Activated CD8-positive, alpha-beta T cell treated with anti-CD3 and anti-CD28 coated beads, Interleukin-2, amount 10 ng/mL, durations not matched to agents 7 days and 5 days (primary cell): ENCODE measurements at places on chromosomes 5 and 9.
A peak's percentile ranks its signal among the peaks of the same experiment; 100 is the strongest.

GRCh38 chr9:133619791-133620190, 10.6 kb upstream of the FAM163B start:
- peaks cover 13% of the 10 kb centered on the region for H3K27me3 ChIP-seq
- peak; percentile 80 for DNase-seq
- H3K36me3 ChIP-seq = peaks cover 6% of the 10 kb centered on the region
- peaks cover 35% of the 10 kb centered on the region for H3K4me1 ChIP-seq

- H3K4me1 ChIP-seq = no peaks in the 10 kb centered on the region
- H3K36me3 ChIP-seq = no peaks in the 10 kb centered on the region
- H3K4me3 ChIP-seq = no peak overlapping the region
- no peak for DNase-seq
These were observed 36.5 kb upstream of the NUDT12 start for GRCh38 chr5:103598997-103599566.

GRCh38 chr5:159586921-159587320, 256.6 kb upstream of the IL12B start:
- DNase-seq = no peak
- no peaks in the 10 kb centered on the region for H3K36me3 ChIP-seq
- no peak overlapping the region for H3K4me3 ChIP-seq
- no peak overlapping the region for H3K27ac ChIP-seq

- H3K4me1 ChIP-seq = peaks cover 10% of the 10 kb centered on the region
- peak; percentile 27 for DNase-seq
- peak overlapping the region; percentile 41 for H3K4me3 ChIP-seq
These were observed 101.2 kb downstream of the TRIM36 start for GRCh38 chr5:115068239-115069086.

GRCh38 chr9:129435988-129436717, 184.7 kb downstream of the C9orf50 start:
- H3K27ac ChIP-seq = no peak overlapping the region
- peaks cover 31% of the 10 kb centered on the region for H3K4me1 ChIP-seq
- peaks cover 52% of the 10 kb centered on the region for H3K27me3 ChIP-seq
- H3K4me3 ChIP-seq = no peak overlapping the region

GRCh38 chr9:109906766-109907382, 126.9 kb downstream of the PALM2AKAP2 start:
- no peak overlapping the region for H3K4me3 ChIP-seq
- no peaks in the 10 kb centered on the region for H3K36me3 ChIP-seq
- no peak overlapping the region for H3K27ac ChIP-seq
- H3K4me1 ChIP-seq = no peaks in the 10 kb centered on the region

DNA sequence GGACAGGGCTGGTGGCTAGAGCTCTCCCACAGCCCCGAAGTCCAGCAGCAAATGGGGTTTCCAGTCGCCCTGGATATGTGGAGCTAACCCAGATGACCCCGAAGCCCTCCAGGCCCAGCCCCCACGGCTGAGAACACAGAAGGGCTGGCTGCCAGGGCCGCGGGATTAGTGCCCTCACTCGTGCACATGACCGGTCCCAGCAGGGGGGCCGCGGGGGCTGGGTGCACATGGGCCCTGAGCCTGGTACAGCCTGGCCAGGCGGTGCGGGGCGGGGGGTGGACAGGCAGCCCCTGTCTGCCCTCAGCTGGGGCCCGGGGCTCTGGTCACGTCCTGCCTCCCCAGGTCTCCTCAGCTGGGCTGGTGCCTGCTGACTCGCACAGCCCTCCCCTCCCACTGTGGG, 5.9 kb downstream of the SSNA1 start:
- H3K36me3 ChIP-seq = peaks cover 1% of the 10 kb centered on the region
- no peak overlapping the region for H3K4me3 ChIP-seq
- no peak overlapping the region for H3K27ac ChIP-seq
- peaks cover 23% of the 10 kb centered on the region for H3K4me1 ChIP-seq

- H3K27me3 ChIP-seq = no peaks in the 10 kb centered on the region
- no peak overlapping the region for H3K27ac ChIP-seq
- DNase-seq = no peak
- H3K36me3 ChIP-seq = peaks cover 3% of the 10 kb centered on the region
These were observed 77.0 kb downstream of the GNAQ start for GRCh38 chr9:77954666-77955015.

DNA sequence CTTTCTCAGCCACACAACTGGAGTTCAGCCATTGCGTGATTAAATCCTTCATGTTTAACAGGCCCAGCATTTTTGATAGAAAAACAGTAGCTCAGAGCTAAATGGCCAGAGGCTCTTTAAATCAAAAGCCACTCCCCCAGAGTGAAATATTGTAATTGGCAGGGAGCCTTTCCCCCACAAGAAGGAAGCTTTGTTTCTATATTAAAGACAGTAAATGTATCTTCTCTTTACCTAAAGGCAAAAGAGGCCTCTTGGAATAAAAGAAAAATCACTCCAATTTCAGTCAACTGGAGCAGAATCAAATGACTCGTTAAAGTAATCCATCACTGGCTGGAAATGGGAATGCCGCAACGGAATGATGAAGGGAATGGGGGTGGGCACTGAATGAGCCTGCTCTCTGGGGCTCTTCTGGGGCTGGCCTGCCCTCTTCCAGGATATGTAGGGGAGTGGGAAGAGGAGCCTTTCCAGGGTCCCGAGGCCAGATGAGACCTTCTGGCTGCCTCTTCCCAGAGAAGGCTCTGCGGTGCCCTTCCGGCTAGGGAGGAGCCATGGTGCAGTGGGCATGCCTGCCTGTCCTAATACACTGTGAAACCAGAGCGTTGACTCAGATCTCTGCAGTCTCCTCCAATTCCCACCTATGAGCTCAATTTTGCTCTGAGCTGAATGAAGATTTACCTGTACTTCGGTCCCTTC, 45.2 kb downstream of the ANKDD1B start:
- H3K36me3 ChIP-seq = no peaks in the 10 kb centered on the region
- peaks cover 11% of the 10 kb centered on the region for H3K4me1 ChIP-seq
- H3K4me3 ChIP-seq = no peak overlapping the region
- peaks cover 6% of the 10 kb centered on the region for H3K27me3 ChIP-seq
- no peak for DNase-seq
- no peak overlapping the region for H3K27ac ChIP-seq

GRCh38 chr5:83552275-83552674, 80.7 kb downstream of the VCAN start:
- H3K27ac ChIP-seq = no peak overlapping the region
- H3K4me3 ChIP-seq = no peak overlapping the region
- no peak for DNase-seq
- H3K27me3 ChIP-seq = peaks cover 4% of the 10 kb centered on the region
- no peaks in the 10 kb centered on the region for H3K36me3 ChIP-seq
- H3K4me1 ChIP-seq = no peaks in the 10 kb centered on the region

GRCh38 chr9:86246752-86247161, 12.7 kb downstream of the C9orf153 start:
- no peaks in the 10 kb centered on the region for H3K4me1 ChIP-seq
- no peak overlapping the region for H3K4me3 ChIP-seq
- no peak overlapping the region for H3K27ac ChIP-seq
- no peaks in the 10 kb centered on the region for H3K36me3 ChIP-seq
- no peaks in the 10 kb centered on the region for H3K27me3 ChIP-seq
- DNase-seq = no peak

GRCh38 chr5:10513501-10514442, 50.1 kb upstream of the ANKRD33B start:
- H3K4me3 ChIP-seq = no peak overlapping the region
- no peak overlapping the region for H3K27ac ChIP-seq
- H3K36me3 ChIP-seq = no peaks in the 10 kb centered on the region
- H3K4me1 ChIP-seq = no peaks in the 10 kb centered on the region
- no peaks in the 10 kb centered on the region for H3K27me3 ChIP-seq
- no peak for DNase-seq

GRCh38 chr5:56517011-56517416, 283.9 kb upstream of the ANKRD55 start:
- no peak for DNase-seq
- no peak overlapping the region for H3K4me3 ChIP-seq
- H3K27ac ChIP-seq = no peak overlapping the region

- no peaks in the 10 kb centered on the region for H3K36me3 ChIP-seq
- DNase-seq = no peak
- no peak overlapping the region for H3K27ac ChIP-seq
These were observed 242.1 kb upstream of the IRX1 start for GRCh38 chr5:3353561-3353960.

GRCh38 chr5:37769108-37769507, 70.7 kb downstream of the GDNF start:
- H3K27ac ChIP-seq = no peak overlapping the region
- no peaks in the 10 kb centered on the region for H3K27me3 ChIP-seq
- H3K4me3 ChIP-seq = no peak overlapping the region
- no peaks in the 10 kb centered on the region for H3K36me3 ChIP-seq
- no peaks in the 10 kb centered on the region for H3K4me1 ChIP-seq

- no peak overlapping the region for H3K4me3 ChIP-seq
- no peak for DNase-seq
- H3K4me1 ChIP-seq = peaks cover 4% of the 10 kb centered on the region
- no peaks in the 10 kb centered on the region for H3K36me3 ChIP-seq
These were observed 16.0 kb downstream of the SH3PXD2B start for GRCh38 chr5:172438319-172438668.

- H3K36me3 ChIP-seq = no peaks in the 10 kb centered on the region
- no peak overlapping the region for H3K27ac ChIP-seq
- H3K27me3 ChIP-seq = no peaks in the 10 kb centered on the region
- no peak for DNase-seq
- H3K4me3 ChIP-seq = no peak overlapping the region
These were observed 175.2 kb downstream of the FBXL17 start for GRCh38 chr5:108206707-108207106.
